ENCODE measurements at places on chromosomes 7 and 10.

- no peak for DNase-seq
These were observed 770.6 kb downstream of the CCSER2 start for GRCh38 chr10:85098835-85099521.

DNA sequence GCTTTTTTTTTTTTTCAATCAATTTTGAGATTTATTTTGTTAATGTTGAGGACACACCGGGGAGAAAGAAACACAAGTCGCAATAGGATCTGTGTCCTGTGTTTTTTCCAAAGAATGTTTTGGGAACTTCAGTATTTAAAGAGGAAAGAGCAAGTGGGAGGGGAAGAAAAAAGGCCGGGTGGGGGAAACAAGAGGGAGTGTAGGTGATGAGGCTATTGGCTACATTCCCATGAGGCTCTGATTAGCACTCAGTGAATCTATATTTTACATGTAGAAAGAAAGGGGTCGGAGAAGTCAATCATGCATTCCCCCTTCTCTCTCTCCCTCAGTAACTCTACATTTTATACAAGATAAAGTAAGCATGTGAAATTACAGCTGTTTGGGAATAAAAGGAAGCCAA, 4.1 kb downstream of the ZNF680 start:
- no peak for DNase-seq

DNA sequence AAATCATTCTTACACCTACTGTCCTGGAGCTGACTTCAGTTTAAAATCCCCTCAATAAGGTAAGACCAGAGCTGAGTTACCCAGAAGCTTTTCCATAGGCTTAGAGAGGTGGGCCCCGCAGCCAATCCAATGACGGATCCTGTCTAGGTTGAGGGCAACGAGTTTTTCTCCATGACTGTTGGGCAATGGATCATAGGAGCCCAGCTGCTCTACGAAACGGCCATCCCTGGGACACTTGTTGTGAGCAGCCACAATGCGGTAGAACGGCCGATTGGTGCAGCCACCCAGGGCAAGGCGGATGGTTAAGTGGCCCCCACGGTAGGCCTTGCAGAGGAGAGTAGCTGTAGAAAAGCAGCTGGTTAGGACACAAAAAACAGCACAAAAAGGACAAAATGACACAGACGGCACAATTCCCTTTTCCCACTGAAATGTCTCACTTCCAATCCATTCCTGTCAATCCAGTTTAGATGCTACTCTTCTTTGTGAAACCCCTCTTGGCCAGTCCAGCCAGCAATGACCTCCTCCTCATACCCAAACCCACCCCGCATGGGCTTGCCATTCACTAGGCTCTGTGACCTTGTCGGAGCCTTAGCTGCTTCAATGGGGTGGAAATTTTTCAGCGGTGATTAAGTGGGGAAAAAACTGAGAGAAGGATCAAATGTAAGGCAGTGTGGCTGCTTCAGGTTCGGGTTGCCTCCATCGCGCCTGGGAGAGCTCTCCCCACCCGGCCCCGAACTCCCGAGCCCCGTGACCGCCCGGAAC, 580 bp downstream of the MRPS16 start:
- DNase-seq = no peak

GRCh38 chr10:79595510-79595909, 15.2 kb upstream of the SFTPA1 start:
- DNase-seq = no peak

DNA sequence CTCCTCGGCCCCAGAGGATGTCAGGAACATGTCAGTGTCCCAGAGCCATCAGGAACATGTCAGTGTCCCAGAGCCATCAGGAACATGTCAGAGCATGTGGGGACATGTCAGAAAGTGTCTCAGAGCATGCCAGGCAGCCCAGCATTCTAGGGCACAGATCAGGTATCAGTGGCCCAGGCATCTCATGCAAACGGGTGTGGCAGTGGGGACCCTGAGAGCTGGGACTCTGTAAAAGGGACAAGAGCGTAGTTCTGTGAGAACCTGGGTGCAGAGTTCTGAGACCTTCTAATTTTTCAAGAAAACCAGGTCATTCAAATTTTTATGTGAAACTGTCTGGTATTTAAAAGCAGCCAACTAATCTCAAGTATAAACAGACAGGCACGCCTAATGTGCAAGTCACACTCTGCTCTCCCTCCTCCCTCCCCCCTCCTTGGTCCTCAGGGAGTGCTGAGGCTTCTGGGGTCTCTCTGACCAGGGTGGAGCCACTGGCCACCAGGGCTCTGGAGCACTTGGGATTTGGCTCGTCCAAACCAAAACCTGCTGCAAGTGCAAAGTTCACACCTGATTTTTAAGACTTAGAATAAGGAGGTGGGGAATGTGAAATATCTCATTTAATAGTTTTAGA, 64.6 kb downstream of the ALOX5 start:
- no peak for DNase-seq

DNA sequence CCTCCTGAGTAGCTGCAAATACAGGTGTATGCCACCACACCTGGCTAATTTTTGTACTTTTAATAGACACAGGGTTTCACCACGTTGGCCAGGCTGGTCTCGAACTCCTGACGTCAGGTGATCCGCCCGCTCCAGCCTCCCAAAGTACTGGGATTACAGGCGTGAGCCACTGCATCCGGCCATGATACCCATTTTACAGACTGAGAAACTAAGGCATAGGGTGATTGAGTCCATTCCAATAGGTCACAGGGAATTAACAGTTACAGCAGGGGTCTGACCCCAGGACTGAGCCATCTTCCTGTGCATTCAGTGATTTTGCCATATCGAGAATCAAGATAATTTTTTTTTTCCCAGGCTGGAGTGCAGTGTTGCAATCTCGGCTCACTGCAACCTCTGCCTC, 12.3 kb upstream of the CTBP2 start:
- no peak for DNase-seq

DNA sequence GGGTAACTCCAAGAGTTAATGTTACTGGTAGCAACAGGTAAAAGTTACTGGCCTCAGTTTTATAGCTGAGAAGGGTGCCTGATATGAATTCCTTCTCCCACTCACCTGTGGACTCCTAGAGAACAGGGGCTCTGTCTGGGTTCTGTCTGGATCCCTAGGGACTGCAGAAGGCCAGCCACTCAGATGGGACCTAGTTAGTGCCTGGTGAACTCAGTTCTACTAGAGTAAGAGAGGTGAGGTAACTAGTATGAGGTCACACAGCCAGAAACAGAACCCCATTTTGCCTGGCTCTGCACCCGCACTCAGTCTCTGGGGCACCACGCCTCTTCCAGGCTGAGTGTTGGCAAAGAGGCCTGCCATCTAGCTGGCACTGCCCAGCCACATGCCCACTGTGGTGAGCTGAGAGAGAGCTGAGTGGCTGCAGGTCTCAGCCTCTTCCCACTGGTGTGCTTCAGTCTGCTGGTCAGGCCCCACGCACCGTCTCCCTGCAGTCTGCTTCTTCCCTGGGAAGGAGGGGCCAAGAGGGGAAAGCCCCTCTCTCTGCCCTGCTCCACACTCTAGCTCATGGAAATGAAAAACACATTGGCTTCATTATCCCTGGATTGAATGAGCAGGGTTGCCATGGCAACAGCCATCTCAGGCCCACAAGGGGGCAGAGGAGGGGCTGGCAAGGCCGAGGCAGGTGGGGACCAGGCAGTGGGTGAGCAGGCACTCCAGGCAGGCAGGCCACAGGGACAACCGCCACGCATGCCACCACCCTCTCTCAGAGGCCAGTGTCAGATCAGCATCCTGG, 110.6 kb downstream of the ZMIZ1 start:
- no peak for DNase-seq

DNA sequence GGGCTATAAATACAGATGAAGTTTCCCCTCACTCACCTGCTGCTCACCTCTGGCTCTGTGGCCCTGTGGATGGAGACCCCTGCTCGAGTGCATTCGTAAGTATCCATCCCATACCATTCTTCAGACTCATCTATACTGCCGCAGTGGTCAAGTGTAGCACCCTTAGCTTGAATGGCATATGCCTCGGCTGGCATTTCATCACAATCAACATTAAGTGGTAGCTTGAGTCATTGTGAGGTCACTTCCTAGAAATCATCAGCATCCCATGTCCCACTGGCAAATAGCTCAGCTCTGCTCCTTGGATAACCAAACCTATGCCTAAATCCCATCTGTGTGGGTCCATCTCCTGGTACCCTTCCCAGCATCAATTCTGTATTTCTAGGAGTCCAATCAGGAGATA, 38.2 kb downstream of the MDH2 start:
- no peak for DNase-seq

DNA sequence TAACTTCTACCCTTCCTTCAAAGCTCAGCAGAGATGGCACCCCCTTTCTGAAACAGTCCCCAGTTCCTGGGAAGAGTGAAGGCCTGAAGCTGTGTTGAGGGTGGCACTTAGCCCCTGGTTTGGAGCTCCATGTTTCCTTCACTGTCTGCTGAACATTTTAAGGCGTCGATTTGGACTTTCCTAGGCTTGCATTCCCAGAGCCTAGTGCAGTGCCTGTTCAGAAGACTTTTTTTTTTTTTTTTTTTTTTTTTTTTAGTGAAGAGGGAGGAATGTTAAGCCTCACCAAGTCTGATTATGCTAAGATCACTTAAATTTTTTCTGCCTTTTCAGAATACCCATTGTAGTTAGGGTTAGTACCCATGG, 97.0 kb downstream of the PFKFB3 start:
- DNase-seq = no peak

DNA sequence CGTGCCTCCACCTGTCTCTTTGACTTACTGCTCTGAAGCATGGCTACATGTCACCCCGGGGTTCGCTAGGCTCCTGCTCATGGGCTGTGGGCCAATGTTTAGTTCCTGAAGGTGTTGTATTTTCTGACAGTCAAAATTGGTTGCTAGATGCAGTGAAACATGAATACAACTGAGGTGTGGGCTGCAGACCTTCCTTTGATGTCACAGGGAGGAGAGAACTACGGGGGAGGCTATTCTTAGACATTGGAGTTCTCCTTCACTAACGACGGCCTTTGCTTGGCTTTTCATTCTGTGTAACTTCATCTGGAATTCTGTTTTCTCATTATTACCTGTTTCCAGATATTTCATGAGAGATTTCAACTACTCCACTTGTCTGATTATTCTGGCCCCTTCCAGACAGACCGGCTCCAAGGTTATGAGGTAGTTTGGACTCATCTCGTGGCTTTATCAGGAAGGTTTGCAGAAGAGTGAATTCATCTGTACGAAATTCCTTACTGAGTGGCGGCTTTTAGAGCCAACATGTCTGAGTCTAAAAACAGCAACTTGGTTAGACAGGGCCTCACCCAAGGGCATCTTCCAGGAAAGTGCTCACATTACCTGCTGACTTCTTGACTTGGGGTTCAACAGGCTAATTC, 774.7 kb downstream of the SUGCT start:
- no peak for DNase-seq

DNA sequence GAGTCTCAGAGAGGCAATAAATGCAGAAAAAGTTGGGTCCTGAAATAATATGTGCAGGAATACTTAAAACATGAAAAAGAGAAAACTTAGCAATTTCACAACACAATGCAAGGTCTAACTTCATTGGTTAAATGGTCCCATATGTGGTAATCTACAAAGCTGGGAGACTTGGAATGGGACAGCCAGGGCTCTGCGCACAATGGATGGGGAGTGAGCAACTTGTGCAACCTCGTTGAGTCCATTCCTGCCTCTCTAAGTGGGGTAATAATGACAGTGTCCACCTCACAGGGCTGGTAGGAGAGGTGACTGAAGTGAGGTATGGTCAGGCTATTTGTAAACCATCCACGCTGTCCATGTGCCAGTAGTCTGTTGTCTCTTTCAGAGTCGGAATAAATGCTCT, 11.8 kb upstream of the EMX2 start:
- no peak for DNase-seq

DNA sequence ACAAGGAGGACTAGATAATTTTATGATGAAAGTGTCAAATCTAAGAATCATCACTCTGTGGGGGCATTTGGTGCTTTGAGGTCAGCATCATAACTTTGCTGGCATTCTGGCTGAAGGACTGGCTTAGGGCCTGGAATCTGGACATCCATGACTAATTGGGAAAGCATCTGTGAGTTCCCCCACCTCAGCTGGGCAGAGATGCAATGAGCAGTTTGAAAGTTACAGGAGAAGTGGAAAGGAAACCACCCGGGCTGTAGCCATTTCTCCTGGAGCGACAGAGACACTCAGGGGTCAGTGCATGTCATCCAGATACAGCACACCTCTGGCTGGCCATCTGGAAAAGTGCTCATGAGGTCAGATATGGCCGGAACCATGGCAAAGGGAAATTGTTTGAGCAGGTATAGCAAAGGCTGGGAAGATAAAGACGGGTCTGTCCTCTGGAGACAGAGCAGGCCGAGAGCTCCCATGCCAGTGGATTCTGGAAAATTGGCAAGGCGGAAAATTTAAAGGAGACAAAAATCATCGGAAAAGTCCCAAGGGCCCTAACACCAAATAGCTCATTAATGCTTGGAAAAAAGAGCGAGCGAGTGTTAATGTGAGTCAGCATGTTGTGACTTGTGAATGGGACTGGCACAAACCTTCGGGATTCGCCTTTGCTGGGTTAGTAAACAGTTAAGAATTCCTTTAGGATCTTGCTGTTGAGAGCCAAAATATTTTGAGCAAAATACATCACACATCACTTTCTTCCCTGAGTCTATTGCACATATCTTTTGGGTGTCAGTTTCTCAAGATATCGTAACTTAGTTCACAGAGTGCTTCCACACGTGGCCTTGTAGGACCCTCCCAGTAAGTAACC, 188.4 kb upstream of the AGK start:
- DNase-seq = no peak

- no peak for DNase-seq
These were observed 92.3 kb upstream of the STEAP4 start for GRCh38 chr7:88399036-88399435.
